ENCODE measurements at places on chromosomes 4 and X. TPM values are rescaled to one million over a fixed set of nuclear protein-coding genes. Genes with fewer than 3 reads are reported as not detected.

TRIM61 gene
- total RNA-seq = 0.67 TPM

GAGE13 gene
- total RNA-seq = not detected

ETDB gene
- not detected for total RNA-seq

SCRG1 gene
- 40.9 TPM for total RNA-seq

RAB9B gene
- 28.8 TPM for total RNA-seq

DNA sequence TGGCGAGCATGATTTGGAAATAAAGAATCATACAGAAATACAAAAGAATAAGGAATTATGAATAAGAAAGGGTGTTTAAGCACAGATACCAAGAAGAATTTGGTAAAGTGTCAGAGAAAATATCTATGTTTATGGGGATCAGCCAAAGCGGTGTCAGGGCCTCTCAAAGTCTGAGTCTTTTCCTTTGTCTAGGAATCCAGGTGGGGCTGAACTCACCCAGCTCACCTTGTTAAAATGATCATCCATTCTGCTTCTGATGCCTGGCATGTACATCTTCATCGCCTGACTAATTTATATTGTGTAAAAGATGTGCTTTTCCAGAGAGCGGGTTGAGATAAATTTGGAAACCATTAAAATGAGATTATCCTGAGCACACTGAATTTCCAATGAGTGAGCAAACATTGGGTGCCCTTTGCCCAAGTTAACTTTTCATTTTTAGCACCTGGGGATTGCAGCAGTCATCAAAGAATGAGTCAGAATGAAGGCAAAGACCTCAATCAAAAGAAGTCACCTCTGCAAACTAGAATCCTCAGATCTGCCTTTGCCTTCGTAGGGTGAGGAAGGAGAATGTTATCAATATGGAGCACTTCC lies 141.9 kb upstream of the ANXA3 start:
- DNase-seq = no peak

DNA sequence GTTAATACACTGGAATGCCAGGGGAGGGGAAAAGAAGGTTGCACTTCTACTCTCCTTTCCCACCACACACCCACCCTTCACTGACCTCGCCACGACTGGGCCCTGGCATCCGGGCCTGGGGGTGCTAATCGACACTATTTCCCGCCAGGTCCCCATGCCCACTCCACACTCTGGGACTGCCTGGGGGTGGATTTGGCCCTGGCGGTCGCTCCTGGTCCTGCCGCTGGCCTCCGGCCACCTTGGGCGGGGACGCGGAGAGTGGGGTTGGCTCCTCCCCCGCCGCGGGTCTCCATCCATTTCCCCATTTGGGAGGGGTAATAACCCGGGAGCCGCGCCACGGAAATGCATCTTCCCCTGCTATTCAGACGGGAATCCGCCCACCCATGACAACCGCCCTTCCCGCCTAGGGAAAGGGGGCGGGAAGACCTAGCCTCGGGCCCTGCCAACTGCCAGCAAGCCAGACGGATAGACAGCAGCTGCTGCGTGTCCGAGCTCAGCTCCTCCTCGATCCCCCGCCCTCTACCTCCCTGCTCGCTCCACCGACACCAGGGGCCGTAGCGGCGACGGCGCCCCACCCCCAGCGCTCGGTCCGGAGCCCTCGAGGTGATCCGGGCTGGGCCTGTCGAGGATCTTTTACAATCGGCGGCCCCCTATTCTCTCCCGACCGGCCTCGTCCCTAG lies 78.1 kb downstream of the RLIM start:
- DNase-seq = peak; percentile 65

DNA sequence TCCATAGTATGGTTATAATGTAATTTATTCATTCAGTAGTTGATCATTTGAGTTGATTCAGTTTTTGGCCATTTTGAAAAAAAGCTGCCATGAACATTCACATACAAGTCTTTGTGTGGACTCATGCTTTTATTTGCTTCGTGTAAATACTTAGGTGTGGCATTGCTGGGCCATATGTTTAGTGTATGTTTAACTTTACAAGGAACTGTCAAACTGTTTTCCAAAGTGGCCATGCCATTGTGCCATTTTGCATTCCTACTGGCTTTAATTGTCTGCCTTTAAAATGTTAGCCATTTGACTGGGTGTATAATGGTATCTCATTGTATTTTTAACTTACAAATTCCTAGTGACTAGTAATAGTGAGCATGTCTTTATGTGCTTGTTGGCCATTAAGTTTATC lies 8.8 kb downstream of the MTM1 start:
- DNase-seq = no peak

DNA sequence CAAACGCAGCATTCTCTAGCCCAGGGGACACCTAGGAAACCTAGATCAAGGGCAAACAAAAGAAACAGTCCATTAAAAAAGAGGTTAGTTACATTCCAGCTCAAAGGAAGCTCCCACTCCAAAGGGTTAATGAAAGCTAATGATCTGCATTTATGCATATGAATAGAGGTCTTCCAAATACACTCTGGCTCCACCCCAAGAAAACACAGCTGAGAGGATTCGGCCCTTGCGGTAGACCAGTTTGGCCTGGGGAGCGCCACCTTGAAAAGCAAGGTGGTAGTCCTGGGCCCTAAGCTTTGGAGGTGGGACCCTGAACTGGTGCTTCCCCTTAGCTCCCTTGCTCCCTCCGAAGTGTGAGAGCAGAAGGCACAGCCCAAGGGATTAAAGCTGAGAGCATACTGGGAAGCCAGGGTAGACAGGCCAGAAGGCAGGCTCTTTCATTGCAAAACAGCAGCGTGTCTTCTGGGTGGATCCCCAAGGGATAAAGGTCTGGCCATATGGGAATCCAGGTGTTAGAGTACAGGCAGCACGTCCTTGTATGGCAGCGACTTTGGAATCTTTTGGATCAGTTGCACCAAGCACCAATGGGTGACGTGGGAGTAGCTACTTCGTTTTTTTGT lies 3.7 kb downstream of the GABRQ start:
- no peak for DNase-seq

GRCh38 chr4:124464836-124465235 lies 247.7 kb downstream of the ANKRD50 start:
- DNase-seq = no peak

GRCh38 chrX:16975233-16975632 lies 28.8 kb downstream of the REPS2 start:
- DNase-seq = no peak

- no peak for DNase-seq
Measured at GRCh38 chr4:47711183-47711582, 126.7 kb downstream of the CORIN start.

DNA sequence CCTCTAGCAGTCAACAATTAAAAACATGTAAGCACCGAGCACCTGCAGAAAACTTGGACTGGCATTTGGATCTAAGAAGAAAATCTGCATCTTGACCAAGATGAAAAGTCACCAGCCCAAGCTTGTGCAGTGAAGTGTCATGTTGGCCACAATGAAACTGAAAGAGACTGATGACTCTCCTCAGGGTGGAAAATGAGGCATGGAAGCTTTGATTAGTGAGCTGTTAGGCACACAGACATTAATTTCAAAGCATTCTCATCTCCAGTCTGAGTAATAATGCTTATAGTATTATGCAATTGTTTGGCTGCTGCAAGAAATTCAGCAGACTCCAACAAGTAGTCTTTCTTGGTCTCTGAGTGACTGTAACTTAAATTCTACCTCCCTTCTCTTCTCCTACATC lies 150.1 kb downstream of the AR start:
- DNase-seq = no peak

DNA sequence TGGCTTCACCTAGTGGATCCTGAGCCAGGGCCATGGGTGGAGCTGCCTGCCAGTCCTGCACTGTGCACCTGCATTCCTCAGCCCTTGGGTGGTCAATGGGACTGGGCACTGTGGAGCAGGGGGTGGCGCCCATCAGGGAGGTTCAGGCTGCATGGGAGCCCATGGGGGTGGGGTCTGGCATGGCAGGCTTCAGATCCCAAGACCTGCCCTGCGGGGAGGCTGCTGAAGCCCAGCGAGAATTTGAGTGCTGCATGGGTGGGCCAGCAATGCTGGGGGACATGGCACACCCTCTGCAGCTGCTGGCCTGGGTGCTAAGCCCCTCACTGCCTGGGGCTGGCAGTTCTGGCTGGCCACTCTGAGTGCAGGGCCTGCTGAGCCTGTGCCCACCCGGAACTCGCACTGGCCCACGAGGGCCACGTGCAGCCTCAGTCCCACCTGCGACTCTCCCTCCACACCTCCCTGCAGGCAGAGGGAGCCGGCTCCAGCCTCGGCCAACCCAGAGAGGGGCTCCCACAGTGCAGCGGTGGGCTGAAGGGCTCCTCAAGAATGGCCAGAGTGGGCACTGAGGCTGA lies 270.0 kb downstream of the CENPC start:
- no peak for DNase-seq

DNA sequence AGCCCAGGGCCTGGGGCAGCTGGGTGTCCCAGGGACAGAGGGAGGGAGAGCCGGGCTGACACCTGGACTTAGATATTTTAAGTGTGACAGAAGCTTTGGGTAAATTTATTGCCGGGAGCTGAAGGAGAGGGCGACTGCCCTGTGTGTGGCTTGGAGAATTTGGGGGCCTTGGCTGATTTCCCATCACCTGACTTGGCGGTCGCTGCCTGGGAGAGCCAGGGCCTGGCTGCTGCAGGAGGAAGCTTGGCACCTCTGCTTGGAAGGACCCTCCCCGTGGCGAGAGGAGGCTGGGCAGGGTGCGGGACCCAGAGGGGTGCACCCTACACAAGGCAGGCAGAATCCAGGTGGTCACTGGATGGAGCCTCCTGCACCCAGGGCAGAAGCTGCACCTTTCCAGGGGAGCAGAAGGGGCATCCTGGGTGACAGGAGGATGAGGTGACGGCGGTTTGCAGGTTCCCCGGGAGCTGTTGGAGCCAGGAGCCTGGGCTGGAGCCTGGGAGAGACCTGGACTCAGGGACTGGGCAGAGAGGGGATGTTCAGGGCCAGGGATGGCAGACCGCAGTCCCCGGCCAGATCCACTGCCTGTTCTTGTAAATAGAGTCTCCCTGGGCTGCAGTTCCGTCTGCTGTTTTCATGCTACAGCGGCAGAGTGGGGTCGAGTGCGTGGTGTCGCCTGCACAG lies 72.0 kb downstream of the RGS12 start:
- no peak for DNase-seq

DNA sequence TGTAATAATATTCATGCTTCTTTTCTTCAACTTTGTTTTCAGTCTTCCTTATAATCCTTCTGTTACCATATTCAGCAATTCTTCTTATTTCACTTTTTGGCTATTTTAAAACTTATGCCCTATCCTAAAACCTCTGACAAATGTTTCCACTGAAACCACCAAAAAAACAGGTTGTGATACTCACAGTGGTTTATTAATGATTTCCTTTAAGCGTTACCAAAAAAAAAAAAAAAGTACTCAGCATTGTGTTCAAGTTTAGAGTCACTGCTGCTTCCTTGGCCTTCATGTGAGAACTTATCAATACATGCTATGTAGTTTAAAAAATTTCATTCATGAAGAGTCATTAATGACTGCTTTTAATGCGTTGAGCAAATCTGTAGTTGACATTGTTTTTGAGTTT lies 35.4 kb upstream of the UGT2A3 start:
- no peak for DNase-seq

DNA sequence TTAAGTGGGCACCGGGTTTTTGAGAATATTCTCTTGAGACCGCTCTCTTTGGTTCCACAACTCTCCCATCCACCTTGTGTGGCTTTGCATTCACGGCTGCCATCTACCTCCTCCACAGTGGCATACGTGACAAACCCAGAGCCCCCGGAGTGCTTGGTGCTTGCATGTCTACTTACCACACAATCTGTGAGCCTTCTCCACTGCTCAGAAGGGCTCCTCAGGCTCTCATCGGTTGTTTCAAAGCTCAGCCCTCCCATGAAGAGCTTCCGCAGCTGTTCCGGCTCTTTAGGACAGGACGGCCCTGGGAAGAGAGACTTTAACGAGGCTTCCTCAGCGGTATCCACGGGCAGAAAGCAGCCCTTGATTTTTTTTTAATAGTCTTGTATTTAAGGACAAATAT lies 167.6 kb upstream of the ANK2 start:
- DNase-seq = peak; percentile 48

- DNase-seq = no peak
Measured at GRCh38 chrX:53291596-53291995, 10.2 kb upstream of the IQSEC2 start.

- DNase-seq = no peak
Measured at GRCh38 chr4:118842055-118842454, 6.1 kb upstream of the SEC24D start.

Measured in dorsolateral prefrontal cortex (tissue), 122 donors.